Glomerular endothelial cell (primary cell): ENCODE measurements at places on chromosomes 6 and 20. TPM values are rescaled to one million over a fixed set of nuclear protein-coding genes. Genes with fewer than 3 reads are reported as not detected.

HAO1 gene
- total RNA-seq: not detected in 2 replicates

EYA4 gene
- 0.12 TPM in 1 of 2 replicates, not detected in the other for total RNA-seq

CCM2L gene
- total RNA-seq: 12.3 and 29.1 TPM in 2 replicates

CASP8AP2 gene
- 6.6 and 12.5 TPM in 2 replicates for total RNA-seq

HCK gene
- not detected in 2 replicates for total RNA-seq

OPRM1 gene
- total RNA-seq: not detected in 2 replicates

C4A gene
- 1.3 and 1.8 TPM in 2 replicates for total RNA-seq

GRCh38 chr6:140046016-140046632, 671.7 kb upstream of the CITED2 start:
- no peak for DNase-seq

DNA sequence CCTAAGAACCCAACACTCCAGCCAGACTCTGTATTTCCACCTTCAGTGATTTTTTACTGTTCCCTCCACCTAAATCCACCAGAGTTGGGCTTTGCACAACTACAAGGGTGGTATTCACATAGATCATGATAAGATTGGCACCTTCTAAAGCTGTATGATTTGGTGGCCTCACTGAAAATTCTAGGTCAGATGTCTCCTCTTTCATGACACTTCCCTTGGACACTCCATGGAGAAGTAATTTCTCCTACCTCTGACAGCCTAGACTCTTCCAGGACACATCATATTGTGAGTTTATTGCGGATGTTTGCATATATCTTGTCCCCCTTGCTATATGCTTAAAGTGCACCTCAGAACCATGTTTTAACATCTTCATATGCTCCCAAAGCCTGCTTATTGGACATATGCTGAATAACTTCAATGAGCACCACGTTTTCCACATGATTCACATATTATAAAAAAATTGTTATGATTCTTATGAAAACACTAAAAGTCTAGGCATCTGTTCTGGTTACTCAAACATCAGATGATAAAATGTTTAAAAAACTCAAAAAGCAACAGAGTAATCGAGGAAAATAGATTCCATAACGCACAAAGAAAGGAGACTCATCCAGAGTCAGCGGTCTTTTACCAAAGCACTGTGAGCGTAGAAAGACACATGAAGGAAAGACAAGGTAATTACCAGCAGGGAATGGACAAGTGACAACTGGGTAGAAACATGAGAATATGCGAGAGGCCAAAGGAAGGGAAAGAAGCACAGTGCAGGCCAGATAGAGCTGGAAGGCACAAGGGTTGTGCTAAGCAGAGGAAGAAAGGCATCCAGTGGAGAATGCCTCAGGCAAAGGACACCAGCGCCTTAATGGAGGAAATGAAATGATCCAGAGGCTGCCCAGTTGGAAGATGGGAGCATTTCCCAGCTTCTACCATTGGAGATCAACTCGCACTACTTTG, 46.5 kb downstream of the KIF16B start:
- DNase-seq: no peak

DNA sequence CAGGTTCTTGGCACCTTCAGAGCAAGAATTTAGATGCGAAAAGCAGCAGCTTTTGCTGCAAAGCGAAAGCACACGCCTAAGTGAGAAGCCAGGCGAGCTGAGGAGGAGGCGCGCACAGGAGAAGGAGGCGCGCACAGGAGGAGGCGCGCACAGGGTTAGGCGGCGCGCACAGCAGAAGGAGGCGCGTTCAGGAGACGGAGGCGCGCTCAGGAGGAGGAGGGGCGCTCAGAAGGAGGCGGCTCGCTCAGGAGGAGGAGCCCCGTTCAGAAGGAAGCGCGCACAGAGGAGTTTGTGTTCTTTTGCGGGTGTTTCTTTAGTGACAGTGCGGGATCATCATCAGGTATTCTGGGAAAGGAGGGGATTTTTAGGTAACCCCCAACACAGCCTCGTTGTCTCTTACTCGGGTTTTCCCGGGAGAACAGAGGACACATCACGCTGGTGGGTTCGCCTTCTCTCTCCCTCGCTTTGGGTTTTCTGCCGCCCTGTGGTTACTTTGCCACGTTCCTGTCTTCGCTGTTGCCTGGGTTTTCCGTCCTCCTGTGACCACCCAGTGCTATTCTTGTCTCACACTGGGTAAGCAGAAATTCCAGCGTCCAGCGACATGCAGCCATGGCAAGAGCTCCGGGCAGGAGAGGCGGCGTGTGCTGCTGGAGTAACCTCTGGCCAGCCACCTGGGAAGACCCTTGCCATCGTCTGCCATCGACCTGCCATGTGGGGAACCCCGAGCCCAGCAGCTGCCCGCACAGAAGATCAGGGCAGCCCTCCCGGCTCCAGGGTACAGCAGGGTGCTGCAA, 47.0 kb downstream of the WDR27 start:
- no peak for DNase-seq

DNA sequence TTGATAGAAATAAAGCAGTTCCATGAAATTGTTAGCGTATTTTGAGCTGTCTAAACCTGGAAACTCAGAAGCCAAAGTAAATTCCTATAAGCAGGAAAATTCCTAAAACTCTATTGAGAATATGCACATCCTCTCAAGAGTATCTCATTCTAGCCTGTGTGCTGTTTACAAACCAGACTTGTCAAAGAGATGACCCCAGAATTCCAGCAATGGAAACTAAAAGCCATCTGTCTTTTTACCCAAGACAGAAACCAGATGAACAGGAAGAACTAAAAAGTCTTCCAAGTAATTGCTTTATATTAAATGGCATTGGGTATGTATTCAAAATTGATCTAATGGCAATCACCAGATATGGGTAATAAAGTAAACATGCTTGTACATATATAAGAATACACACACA, 92.6 kb downstream of the COL19A1 start:
- no peak for DNase-seq

- DNase-seq: no peak
These were observed 88.8 kb upstream of the SOX4 start for GRCh38 chr6:21504790-21505189.

DNA sequence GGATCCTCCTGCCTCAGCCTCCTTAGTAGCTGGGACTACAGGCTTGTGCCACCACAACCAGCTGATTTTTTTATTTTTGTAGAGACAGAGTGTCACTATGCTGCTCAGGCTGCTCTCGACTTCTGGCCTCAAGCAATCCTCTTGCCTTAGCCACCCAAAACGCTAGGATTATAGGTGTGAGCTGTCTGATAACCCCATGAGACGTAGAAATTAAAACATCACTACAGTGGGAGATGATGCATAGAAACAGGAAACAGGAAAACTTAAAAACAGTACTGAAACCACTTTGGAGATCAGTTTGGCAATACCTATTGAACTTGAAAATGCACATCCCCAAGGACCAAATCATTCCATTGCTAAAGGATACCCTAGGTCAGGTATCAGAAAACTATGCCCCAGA, 10.8 kb downstream of the SENP6 start:
- DNase-seq: no peak

GRCh38 chr6:155248008-155249001, 15.5 kb upstream of the CLDN20 start:
- DNase-seq: peak; percentile 31

DNA sequence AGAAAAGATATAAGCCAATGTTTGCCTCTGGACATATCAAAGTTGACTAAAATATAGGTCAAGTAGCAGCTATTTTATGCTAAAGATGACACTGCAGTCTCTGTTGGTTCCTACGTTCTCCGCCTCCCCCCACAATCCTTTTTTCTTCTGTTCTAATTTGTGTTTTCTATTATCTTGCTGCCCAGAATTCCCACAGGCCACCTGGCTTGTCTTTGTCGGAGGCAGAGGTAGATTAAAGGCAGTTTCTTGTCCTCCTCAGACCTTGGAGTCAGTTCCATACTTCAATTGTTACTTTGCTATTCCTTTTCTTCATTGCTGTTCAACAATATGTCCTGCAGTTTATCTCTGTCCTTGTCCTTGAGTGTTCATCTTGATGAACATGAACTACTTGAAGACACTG, 3.6 kb upstream of the ELOVL5 start:
- DNase-seq: no peak

DNA sequence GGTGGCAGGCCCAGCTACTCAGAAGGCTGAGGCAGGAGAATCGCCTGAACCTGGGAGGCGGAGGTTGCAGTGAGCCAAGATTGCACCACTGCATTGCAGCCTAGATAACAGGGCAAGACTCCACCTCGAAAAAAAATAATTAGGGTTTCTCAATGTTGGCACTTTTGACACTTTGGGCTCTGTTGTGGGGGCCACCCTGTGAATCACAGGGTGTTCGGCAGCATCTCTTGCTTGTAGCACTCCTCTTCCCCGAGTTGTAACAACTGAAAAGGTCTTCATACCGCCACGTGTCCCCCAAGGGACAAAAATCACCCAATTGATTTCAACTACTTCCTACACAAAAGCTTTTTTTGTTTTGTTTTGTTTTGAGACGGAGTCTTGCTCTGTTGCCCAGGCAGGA, 53.2 kb upstream of the NFATC2 start:
- no peak for DNase-seq

DNA sequence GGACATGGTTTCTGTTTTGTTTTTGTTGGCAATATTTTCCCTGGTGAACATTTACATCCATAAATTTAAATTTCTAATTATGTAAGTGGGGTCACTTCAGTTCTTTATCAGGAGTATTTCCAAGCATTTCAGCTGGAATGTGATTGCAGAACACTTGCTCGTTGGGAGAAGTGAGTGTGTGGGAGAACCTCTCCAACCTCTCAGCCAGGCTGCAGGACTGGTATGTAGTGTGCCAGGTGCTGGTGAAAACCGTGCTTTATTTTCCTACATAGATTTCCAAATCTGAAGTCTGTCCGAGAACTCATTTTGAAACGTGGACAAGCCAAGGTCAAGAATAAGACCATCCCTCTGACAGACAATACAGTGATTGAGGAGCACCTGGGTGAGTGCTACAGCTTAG, 6.3 kb downstream of the RPL7L1 start:
- no peak for DNase-seq

DNA sequence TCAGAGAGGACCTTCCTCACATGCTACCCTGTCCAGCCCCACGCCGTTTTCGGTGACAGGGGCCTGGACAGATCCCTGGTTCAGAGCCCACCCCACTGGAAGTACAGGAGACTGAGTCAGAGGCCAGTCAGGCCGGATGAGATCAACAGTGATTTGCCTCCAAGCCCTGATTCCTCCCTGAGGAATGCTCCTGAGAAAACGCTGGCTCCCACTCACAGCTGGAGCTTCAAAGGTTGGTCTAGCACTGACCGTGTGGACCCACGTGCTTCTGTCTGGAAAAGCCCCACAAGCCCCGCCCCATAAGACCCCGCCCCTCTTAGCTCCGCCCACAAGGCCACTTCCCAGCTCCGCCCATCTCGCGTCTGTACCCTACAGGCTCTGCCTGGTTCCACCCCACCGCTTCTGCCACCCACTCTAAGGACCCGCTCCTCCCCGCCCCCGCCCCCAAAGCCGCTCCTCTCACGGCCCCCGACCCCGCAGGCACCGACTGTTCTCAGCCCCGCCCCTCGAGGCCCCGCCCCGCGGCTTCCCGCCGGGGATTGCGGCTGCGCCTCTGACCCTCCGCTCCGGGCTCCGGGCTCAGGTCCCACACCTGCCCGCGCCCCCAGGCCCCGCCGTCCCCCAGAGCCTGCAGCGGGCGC, 64.9 kb upstream of the BHLHE23 start:
- no peak for DNase-seq

DNA sequence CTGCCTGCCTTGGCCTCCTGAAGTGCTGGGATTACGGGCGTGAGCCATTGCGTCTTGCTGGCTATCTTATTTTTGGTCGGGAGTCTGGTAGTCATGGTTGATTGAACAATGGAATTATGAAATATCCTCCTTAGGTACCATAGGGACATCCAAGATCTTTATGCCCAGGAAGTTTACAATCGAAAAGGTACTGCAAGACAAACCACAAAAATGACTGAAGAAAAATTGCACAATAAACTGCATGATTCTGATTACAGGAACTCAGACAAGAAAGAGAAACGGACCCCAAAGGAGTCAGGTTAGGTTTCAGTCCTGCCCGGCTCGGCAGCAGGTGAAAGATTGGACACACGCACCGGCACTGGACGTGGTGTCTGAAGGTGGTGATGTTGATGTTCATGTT, 5.3 kb downstream of the SLC26A8 start:
- DNase-seq: no peak

DNA sequence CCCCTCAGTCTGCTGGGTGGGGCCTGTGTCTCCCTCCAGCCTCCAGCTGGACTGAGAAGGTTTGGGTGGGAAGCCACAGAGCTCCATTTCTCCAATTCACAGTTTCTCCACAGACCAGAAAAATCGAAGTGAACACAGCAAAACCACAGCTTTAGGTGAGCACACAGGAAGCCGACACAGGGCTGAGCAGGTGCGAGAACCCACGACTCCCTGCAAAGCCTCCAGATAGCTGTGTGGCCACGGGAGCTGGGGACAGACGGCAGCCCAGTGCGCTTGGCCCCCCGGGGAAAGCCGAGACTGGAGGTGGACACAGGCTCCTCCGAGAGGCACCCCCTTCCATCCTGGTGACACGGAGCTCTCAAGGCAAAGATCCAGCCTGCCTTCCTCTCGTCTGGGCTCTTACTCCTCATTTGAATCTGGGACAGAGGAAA, 29.0 kb upstream of the MPC1 start:
- DNase-seq: no peak

GRCh38 chr20:62405981-62406513, 1.0 kb downstream of the CABLES2 start:
- no peak for DNase-seq

- no peak for DNase-seq
These were observed 102.2 kb downstream of the NCR2 start for GRCh38 chr6:41437604-41438003.

DNA sequence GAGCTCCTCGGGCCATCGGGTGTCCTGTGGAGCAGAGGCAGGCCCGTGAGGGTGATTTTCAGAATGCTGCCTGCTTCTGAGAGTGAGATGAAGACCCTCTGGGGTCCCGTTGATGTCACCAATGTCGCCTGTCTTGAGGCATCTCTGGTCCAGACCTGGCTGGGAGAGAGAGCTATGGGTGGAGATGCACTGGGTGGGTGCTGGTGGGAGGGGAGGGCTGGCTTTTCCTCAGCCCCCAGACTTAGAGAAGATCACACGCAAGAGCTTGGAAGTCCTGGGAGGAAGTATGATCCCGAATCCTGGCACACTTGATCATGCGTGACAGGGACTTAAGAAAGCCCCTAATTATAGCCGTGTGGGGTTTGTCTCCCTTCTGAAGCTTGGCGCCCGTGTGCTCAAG, 103.2 kb upstream of the CD93 start:
- DNase-seq: no peak
